Activated naive CD8-positive, alpha-beta T cell treated with anti-CD3 and anti-CD28 coated beads, Interleukin-2, amount 50 U/mL, for 24 hours (primary cell): ENCODE measurements at places on chromosomes 6 and 20.

GRCh38 chr6:36757206-36757605, 59.6 kb downstream of the RAB44 start:
- no peak for DNase-seq

- no peak for DNase-seq
Observed at GRCh38 chr6:131936156-131936555, 15.0 kb downstream of the CCN2 start.

DNA sequence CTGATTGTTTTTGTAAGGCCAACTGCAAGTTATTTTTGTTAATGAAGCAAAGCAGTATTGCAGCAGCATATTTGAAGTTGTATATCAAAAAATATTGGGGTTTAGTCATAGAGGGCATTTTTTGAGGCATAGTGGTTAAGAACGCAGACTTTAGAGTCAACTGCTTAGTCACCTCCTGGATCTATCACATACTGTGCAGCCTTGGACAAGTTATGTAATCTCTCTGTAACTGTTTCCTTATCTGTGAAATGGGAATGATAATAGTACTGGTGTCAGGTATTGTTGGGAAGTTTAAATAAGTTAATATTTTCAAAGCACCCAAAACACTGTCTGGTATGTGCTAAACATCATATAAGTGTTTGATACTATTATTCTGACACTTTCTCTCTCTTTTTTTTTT, 27.2 kb upstream of the EFHC1 start:
- no peak for DNase-seq

DNA sequence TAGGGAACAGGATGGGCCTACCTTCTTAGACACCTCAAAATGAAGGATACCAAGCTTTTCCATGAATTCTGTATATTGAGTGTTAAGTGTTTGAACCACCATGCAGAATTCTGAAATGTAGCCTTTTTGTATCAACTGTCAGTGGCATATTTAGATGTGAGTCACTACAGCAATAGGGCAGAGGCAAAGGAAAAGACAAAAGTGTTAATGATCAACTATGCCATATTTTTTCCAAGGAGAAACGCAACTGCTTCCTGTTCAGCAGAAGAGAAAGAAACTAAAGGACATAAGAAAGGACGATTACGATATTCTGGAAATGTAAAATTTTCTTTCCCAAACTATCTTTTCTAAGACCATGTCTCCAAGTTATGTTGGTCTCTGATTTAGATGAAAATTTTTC, 104.6 kb upstream of the RSPO3 start:
- DNase-seq, result no peak

- no peak for DNase-seq
Observed at GRCh38 chr6:17836293-17836692, 129.6 kb upstream of the NUP153 start.

DNA sequence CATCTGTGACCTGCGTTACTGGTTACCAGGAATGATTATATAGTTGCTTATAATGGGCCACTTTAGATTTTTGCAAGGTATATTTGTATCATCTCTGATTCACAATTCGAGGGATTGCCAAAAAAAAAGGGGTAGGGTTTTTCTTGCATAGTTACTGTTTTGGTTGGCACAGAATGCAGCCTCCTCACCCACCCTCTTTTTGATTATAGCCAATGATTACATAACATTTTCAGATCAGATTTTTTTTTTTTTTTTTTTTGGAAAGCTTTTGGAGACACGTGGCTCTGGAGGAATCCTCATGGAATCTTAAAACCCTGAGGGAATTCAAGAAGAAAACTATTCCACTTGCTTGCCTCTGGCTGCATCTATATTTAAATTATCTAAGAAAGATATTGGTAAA, 53.7 kb downstream of the UST start:
- no peak for DNase-seq

GRCh38 chr6:79718509-79719247, 87.5 kb downstream of the SH3BGRL2 start:
- no peak for DNase-seq

DNA sequence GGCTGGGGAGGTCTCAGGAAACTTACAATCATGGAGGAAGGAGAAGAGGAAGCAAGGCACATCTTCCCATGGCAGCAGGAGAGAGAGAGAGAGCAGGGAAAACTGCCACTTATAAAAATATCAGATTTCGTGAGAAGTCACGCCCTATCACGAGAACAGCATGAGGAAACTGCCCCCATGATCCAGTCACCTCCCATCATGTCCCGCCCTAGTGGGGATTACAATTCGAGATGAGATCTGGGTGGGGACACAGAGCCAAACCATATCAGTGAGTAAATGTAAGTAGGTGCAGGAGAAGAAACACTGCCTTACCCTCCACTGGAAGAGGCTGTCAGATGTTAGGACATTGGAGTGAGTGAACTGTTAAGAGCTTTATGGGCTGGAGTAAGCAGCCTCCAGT, 270.4 kb downstream of the TFAP2C start:
- no peak for DNase-seq

DNA sequence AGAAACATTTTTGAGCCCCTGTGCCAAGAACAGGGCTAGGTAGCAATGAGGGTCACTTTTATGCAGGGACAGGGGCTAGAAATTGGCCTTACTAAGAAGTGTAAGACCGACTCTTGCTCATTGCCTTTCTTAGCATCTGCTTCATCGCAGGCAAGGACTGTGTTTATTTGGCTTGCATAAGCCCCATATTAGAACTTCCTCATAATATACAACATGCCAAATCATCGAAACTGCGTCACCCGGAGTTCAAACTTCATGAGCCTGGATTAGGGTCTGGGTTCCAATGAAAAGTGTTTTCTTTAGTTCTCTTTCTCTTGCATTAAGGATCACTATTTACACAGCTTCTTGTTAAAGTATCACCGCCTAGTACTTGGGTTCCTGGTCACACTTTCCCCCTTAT, 977 bp upstream of the SMAP1 start:
- DNase-seq, result no peak

DNA sequence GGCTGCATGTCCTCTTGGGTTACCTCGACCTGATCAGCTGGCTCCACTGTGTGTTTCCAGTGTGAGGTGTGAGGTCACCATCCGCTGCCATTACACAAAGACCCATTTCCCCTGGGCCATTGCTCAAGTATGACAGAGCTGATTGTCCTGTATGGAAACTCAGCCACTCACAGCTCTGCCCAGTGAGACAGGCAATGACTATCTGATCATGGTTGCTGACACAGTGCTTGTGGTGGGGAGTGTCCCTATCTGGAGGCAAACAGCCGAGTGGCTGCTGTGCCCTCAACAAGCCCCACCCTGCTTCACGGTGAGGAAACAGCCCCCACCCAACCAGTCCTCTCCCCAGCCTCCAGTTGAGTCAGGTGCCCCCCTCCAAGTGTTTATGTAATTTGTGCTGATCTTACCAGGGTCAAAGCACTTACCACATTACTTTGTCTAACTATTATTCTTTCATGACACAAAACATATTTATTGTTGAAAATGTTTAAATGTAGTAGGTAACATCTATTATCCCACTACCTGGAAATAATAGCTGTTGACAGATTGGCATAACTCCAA, 11.7 kb upstream of the MAPK13 start:
- peak; percentile 67 for DNase-seq

- DNase-seq, result no peak
Observed at GRCh38 chr6:107977283-107977682, 19.3 kb upstream of the SEC63 start.

GRCh38 chr6:7897461-7898192, 13.0 kb downstream of the TXNDC5 start:
- DNase-seq, result no peak

- peak; percentile 29 for DNase-seq
Observed at GRCh38 chr20:32052778-32053362, 828 bp downstream of the HCK start.

DNA sequence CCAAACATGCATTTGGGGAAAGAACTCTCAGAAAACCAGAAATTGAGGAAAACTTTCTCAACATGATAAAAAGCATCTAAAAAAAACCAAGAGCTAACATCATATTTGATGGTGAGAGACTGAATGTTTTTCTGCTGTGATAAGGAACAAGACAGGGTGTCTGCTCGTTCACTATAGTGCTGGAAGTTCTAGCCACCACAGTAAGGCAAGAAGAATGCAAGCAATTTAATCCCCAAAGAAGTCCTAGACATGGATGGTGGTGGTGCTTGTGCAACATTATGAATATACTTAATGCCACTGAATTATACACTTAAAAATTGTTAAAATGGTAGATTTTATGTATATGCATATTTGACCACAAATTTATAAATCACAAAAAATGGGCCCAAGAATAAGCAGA, 53.4 kb downstream of the LYRM2 start:
- no peak for DNase-seq

DNA sequence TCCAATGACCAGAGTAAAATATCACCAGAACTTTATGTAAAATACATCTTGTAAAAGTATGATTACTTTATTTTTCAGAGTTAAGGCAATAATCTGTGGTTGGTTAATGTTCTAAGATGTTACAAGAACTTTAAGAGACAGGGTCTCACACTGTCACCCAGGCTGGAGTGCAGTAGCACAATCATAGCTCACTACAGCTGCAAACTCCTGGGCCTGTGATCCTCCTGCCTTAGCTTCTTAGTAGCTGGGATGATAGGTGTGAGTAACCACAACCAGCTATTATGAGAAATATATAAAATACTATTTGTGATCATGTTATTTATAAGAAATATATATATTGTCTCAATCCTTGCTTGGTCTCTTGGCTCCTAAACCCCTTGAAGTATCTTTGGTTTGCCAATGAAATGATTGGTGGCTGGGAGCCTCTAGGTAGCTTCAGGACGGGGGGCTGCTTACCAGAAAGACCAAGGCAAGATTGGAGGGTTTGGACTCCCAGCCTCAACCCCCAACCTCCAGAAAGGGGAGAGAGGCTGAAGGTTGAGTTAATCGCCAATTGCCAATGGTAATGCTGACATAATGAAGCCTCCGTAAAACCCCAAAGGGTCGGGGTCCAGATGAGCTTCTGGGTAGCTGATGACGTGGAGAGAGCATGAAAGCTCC, 15.4 kb downstream of the SOD2 start:
- DNase-seq, result no peak

DNA sequence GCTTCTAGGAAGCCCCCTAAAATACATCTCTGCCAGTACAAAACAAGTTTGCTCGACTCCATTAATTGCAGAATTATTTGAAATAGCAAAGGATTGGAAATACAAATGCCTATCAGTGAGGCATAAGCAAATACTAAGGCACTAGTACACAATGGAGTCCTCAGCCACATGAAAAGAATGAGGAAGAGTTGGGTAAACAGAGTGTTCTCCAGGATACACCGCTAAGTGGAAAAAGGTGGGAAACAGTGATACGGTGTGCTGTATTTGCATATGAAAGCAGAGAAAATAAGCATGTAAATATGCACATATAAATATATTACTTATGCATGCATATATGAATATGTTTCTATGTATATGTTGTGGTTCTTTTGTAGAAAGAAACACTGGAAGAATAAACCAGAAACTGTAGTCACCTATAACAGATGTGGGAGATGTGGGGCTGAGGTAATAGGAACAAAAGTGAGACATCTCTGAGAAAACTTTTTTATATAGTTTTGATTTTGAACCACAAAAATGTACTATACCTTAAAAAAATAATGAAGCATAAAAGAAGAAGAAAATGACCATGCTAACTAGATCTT, 143.4 kb upstream of the MYLIP start:
- DNase-seq, result no peak

DNA sequence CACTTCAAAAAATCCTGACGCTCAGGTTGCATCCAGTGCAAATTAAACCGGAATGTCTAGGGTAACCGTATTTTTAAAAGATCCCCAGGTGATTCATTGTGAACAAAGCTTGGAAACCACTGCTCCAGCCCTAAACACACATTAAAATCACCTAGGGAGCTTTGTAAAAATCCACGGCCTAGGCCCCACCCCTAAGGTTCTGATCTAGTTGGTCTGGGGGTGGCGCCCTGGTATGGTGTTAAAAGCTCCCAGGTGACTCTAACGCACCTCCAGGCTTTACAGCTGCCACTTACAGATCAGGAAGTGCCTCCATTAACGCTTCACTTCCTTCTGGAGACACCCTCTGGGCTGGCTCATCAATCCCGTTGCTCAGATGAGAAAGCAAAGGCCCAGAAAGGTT, 92.2 kb downstream of the GRM4 start:
- no peak for DNase-seq

DNA sequence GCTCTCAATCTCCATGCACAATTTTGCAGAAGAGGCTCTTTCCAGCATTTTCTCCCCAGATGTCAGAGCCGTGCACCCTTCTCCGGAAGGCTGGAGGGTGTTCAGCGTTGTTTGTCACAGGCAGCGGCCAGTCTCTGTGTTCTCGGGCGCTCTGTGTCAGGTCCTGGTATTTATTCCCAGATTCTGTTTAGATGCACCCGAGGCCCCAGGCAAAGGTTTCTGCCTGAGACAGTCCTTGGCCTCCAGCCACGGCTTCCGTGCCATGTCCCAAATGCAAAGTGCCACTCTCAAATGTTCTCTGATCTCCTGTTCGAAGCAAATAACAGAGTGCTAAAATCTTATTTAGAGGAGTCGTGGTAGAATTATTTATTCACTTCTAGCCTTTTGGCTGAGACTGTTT, 140.3 kb upstream of the AGPAT4 start:
- DNase-seq, result no peak

DNA sequence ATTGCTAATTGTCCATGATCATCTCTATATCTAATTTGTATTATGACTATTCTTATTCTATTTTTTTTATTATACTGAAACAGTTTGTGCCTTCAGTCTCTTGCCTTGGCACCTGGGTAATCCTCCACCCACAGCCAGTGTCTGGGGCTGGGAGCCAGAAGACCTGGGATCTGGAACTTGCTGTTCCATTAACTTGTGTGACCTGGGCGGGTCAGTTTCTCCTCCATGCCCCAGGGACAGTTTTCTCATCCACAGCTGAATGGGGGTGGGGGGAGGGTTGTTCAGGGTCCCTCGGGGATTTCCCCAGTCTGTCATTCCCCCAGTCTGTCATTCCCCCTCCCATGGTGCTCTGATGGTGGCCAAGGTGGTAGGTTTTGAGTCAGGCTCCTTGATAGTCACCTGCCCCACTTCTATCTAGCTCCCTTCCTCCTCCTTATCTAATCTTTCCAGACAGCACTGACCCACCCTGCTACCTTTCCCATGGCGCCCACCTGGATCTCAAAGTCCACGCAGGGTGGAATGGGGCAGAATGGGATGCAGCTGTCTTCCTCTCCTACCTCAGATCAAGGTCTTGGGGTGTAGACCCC, 10.9 kb downstream of the ITPR3 start:
- no peak for DNase-seq

DNA sequence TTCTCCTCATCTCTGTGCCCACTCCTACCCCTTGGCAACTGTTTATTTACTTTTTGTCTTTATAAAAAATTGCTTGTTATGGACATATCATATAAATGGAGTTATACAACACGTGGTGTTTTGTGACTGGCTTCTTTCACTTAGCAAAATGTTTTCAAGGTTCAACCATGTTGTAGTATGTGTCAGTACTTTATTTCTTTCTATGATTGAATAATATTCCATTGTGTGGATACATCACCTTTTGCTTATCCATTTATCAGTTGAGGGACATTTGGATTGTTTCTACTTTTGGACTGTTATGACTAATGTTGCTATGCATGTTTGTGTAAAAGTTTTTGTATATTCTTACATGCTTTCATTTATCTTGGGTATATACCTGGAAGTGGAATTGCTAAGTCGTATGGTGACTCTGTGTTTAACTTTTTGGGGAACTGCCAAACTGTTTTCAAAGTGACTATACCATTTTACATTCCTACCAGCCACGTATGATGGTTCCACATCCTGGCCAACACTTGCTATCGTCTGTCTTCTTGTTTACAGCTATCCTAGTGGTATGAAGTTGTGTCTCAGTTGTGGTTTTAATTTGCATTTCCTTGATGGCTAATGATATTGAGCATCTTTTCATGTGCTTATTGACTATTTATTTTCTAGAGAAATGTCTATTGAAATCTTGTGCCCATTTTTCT, 84.4 kb downstream of the SLX4IP start:
- no peak for DNase-seq

GRCh38 chr6:40733290-40733689, 146.1 kb upstream of the LRFN2 start:
- no peak for DNase-seq
